Activated CD4-positive, alpha-beta T cell treated with anti-CD3 and anti-CD28 coated beads for 36 hours (primary cell): ENCODE measurements at places on chromosomes 12 and 14. TPM values are rescaled to one million over a fixed set of nuclear protein-coding genes. Genes with fewer than 3 reads are reported as not detected.

Gene GPR84
- 1.7 TPM for total RNA-seq

Gene FOXN4
- total RNA-seq = not detected

DNA sequence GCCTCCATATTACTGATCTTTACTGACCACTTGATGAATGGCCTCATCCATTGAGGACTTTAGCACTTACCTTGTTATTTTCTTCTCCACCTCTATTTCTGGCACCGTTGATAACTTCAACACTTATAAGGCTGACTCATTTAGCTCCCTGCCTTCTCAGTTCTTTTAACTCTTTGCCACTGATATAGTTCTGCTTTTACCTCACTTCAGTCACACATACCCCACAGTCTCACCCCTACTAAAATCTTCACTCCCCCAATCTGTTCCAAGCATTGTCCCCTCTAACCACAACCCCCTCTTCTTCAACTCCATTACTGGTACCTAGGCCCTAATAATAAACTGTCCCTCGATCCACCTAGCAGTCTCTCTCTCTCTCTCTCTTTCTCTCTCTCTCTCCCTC lies 141.0 kb downstream of the PAH start:
- peaks cover 5% of the 10 kb centered on the region for H3K27me3 ChIP-seq
- H3K36me3 ChIP-seq = no peaks in the 10 kb centered on the region

- H3K27me3 ChIP-seq = peaks cover 13% of the 10 kb centered on the region
- H3K4me1 ChIP-seq = no peaks in the 10 kb centered on the region
- H3K27ac ChIP-seq = no peak overlapping the region
- no peak for DNase-seq
Measured at GRCh38 chr12:98262902-98263301, 252.5 kb upstream of the TMPO start.

- H3K36me3 ChIP-seq = peaks cover 30% of the 10 kb centered on the region
- H3K27ac ChIP-seq = no peak overlapping the region
- H3K4me3 ChIP-seq = no peak overlapping the region
- no peaks in the 10 kb centered on the region for H3K4me1 ChIP-seq
- no peak for DNase-seq
Measured at GRCh38 chr12:22059976-22060647, 14.1 kb downstream of the CMAS start.

GRCh38 chr12:131827961-131828534 lies at the start of gene MMP17:
Gene MMP17, plus strand, starts transcription at chr12:131828393. Its CDS starts 102 bp downstream, at chr12:131828495.
- no peaks in the 10 kb centered on the region for H3K36me3 ChIP-seq
- DNase-seq = peak; percentile 57
- H3K27me3 ChIP-seq = peaks cover 43% of the 10 kb centered on the region
- peak within 1 kb of the TSS; percentile 33 for H3K4me3 ChIP-seq
- H3K27ac ChIP-seq = no peak within 1 kb of the TSS
- H3K4me1 ChIP-seq = peaks cover 11% of the 10 kb centered on the region

GRCh38 chr12:57235017-57235727 lies 5.7 kb downstream of the SHMT2 start:
- DNase-seq = no peak
- peaks cover 22% of the 10 kb centered on the region for H3K27me3 ChIP-seq
- H3K27ac ChIP-seq = no peak overlapping the region
- H3K4me1 ChIP-seq = peaks cover 62% of the 10 kb centered on the region
- no peak overlapping the region for H3K4me3 ChIP-seq

DNA sequence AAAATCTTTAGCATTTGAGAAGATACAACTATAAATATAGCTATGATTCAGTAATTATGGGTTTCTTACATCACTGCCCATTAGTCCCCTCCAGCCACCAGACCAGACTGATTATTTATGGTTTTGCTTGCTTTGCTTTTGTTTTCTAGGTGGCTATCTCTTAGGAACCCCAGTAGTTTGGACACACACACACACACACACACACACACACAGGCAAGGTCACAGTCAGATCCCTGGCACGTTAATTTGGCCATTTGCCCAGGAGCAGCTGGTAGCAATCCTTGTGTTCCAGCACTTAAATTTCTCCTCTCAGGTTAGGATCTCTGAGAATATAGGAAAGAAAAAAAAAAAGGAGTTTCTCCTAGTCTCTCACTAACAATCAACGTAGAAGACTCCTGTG lies 90.2 kb upstream of the RESF1 start:
- H3K27ac ChIP-seq = no peak overlapping the region
- H3K36me3 ChIP-seq = peaks cover 7% of the 10 kb centered on the region
- DNase-seq = no peak
- no peaks in the 10 kb centered on the region for H3K27me3 ChIP-seq

DNA sequence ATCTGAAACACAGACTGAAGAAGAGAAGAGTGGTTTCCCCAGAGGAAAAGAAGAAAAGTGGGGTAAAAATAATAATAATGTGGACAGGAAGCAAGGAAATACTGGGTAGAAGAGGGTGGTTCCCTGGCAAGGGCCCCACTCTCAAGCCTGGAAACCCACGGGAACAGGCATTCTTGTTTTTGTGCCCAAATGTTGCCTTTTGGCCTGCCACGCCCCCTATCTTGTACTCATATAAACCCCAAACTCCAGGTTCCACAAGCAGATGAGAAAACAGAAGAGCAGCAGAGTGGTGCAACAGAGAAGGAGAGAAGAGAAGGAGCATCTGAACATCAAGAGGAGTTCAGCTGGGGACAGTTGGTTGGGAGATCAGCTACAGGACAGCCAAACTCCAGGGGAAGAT lies 51.2 kb downstream of the NDUFA12 start:
- H3K27me3 ChIP-seq = peaks cover 25% of the 10 kb centered on the region
- H3K4me1 ChIP-seq = peaks cover 4% of the 10 kb centered on the region
- no peak for DNase-seq

DNA sequence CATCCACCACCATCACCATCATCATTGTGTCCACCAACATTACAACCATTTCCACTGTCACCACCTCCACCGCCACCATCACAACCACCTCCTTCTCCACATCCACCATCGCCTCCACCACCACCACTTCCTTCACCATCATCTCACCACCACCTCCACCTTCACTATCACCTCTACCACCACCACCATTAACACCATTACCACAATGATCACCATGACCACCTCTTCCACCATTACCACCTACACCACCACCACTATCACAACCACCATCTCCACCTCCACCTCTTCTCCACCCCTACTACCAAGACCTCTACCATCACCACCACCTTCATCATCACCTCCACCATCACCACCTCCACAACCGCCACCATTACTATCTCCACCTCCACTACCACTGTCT lies 16.4 kb downstream of the ISCU start:
- peaks cover 22% of the 10 kb centered on the region for H3K4me1 ChIP-seq
- H3K4me3 ChIP-seq = no peak overlapping the region
- no peak for DNase-seq
- H3K27me3 ChIP-seq = peaks cover 3% of the 10 kb centered on the region
